ENCODE measurements at places on chromosomes 2 and 18.

GRCh38 chr2:207112383-207112782, 53.4 kb downstream of the KLF7 start:
- DNase-seq = no peak

DNA sequence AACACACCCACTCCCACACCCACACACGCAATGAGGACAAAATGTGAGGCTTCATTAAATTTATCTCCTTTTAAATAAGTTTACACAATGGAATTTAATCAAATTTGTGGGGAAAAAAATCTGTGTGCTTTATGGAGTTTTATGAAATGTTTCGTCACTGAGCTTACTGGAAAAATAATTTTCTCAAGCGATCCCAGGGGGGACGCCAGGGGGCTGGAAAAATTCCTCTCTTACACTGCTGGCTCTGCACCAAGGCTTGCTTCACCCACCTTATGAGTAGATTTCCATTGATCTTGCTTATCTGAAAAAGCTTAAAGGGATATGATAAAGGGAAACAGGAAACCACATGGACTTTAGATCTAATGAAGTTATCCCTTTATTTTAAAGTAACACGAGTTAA, 95.5 kb downstream of the CABYR start:
- DNase-seq = no peak

DNA sequence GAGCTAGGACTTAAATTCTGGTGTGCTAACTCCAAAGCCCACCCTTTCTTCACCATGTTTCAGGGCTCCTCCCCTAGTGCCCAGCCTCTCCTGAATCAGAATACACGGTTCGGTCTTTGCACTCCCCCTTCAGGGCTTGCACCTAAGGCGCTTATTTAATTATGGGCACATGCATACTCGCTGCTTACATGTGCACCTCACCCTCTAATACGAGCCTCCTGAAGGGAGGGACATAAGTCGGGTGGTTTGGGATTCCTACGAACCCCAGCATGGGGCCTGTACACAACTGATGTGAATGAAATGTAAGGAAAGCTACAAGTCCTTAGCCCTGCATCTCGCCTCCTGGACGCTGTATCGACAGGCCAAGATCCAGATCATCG, 435 bp downstream of the IFT172 start:
- DNase-seq = no peak

DNA sequence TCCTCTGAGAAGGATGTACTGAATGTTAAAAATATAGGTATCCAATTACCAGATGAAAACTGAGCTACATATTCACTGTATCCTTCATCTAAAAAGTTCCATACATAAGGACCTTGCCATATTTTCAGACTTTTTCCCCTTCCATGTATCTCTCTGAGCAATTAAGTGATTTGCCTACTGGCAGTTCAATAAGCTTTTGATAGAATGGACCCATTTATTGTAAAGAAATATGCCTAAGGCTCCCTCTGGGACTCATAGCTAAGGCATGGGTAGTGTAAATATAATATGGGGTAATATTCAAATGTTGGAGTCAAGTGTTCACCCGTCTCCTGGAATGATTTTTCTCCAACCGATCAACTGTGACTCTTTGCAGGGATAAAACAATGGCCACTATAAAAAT, 135.4 kb upstream of the FSHR start:
- no peak for DNase-seq

- DNase-seq = no peak
Observed at GRCh38 chr2:203631068-203631757, 75.2 kb upstream of the CD28 start.

Measured in hypothalamus (tissue), 51 donors.